Tibial artery (tissue), 4 donors: ENCODE measurements at places on chromosomes 11 and 22.
A peak's percentile ranks its signal among the peaks of the same experiment; 100 is the strongest.

GRCh38 chr22:38733329-38733723, 22.5 kb downstream of the SUN2 start:
- DNase-seq = no peak

DNA sequence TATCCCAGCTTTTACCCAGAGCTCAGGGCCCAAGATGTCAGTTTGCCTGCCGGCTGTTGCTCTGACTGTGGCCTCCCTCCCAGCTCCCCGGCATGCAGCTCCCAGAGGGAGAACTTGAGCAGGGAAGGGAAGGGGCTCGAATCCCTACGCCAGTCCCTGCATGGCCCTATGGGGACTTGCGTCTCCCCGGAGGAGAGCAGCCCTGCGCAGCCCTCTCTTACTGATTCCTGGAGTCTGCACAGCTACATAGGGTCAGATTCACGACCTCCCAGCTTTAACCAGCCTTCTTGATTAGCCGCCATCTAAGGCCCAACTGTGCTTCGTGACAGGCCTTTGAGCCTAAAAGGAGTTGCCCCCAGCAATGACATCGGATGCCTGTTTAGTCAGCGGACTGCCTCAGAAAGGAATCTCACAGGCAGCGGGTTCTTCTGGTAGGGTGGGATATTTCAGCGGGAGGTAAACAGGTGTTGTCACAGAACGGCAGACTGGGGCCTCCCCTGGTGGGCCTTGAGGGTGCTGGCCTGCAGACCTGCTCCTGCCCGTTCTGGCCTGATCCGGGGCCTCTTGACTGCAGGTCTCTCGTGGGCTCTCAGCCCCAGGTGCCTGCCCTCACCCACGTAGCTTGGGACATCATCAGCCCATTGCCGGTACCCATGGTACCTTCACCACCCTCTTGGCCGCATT, 43.8 kb upstream of the KCNQ1OT1 start:
- no peak for DNase-seq

GRCh38 chr22:28029956-28030355, 110.9 kb upstream of the PITPNB start:
- no peak for DNase-seq

DNA sequence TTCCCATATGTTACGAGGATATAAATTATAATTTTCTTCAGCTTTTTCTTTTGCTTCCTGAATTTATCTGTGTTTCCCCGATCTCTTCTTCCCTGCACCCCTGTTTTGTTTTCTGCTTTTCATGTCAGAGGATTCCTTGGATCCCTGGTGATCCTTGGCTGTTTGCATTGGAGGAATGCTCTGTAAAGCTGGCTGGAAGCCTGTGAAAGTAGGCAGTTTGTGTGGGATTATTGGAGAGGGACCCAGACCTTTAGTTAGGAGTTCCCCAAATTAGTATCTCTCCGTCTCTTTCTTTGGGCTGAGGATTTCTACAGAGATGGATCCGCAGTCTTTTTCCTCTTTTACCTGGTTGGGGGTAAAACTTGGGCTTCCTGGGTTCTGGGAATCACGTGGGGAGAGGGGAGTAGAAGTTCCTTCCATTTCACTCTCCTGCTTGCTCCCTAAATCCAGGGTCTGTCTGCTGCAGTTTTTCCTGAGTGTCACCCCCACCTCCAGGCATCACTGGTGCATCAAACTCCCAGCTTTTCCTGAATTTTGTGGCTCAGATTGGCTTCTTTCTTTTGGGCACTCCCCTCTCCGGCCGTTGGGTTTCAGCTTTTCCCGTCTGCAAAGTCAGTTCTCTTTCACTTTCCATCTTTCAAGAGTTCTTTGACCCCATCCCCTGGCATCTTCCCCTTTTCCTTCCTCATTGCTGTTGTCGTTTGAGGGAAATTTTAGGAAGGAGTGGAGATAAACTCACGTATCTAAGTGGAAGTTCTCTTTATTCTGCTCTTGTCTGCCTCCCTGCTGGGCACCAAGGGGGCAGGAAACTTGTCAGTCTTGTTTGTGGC, 79.1 kb upstream of the ALX4 start:
- DNase-seq = no peak

GRCh38 chr11:110347660-110348059, 51.2 kb upstream of the RDX start:
- DNase-seq = no peak

GRCh38 chr11:27754035-27755017, 54.1 kb upstream of the BDNF start:
- no peak for DNase-seq

GRCh38 chr11:46615756-46616155, 1.3 kb downstream of the HARBI1 start:
- DNase-seq = no peak

- DNase-seq = no peak
Observed at GRCh38 chr22:49827853-49828598, at the start of gene BRD1. BRD1 (minus strand) TSS chr22:49827873; CDS start chr22:49824317, 3,556 bp downstream.

GRCh38 chr11:84889556-84889955, 737.6 kb downstream of the DLG2 start:
- no peak for DNase-seq

DNA sequence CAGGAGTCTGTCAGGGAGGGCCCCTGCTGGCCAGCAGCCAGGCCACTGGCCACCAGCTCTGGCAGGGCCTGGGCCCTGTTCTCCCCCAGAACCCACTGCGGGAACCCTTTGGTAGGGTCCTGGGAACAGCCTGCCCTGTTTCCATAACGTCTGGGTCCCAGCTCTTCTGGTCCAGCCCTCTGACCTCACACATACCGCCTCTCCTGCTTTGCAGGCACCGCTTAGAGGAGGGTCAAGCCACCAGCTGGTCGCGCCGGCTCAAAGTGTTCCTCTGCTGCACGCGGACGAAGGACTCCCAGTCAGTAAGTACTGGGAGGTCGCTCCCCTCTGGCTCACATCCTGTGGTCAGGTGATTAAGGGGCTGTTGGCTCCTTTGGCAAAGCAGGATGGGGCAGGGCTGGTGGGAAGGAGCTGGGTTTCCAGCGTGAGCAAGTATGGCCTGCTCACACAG, 26.6 kb upstream of the MYRF start:
- no peak for DNase-seq

DNA sequence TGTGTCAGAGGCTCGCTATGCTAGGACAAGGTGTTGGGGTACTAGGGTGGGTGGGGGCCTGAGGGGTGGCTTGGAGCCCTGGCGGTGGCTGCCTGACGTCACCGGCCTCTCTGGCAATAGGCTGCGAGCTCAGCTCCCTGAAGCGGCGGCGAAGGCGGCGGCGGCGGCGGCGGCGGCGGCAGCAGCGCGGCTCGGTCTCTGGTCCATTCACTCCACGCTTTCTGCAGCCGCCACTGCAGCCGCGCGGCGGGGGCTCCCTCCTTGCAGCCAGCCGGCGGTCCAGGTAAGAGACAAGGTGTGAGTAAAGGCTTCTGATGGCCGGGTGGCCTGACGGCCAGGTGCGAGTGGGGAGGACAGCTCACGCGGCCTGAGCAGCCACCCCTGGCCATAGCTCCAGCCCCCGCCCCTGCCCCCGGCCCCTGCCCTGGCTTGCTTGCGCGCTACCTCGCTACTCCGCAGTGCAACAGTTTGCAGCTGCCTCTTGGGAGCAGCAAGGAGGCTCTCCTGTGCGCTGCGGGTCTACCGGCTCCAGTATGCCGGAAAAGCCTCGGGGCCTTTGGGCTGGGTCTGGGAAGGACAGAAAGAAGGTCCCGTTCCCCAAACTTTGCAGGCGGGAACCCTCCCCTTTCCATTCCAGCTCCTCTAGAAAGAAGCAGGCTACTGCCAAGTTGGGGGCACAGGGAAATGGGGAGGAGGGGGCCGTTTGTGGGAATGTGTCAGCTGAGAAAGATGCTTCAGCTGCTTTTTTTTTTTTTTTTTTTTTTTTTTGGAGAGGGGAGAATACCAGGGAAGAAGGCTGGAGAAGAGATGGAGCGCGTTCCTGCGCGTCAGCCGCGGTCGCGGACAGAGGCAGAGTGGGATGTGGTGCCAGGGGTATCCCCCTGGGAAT, at the start of gene C11orf87:
Gene C11orf87, plus strand, starts transcription at position 210 of the 889 bp plus-strand sequence. CDS start 1,444 bp downstream, outside the sequence.
- no peak for DNase-seq

- DNase-seq = no peak
Observed at GRCh38 chr22:20183101-20183500, 32.2 kb upstream of the CCDC188 start.

- DNase-seq = no peak
Observed at GRCh38 chr11:106397787-106398501, 320.5 kb downstream of the AASDHPPT start.

DNA sequence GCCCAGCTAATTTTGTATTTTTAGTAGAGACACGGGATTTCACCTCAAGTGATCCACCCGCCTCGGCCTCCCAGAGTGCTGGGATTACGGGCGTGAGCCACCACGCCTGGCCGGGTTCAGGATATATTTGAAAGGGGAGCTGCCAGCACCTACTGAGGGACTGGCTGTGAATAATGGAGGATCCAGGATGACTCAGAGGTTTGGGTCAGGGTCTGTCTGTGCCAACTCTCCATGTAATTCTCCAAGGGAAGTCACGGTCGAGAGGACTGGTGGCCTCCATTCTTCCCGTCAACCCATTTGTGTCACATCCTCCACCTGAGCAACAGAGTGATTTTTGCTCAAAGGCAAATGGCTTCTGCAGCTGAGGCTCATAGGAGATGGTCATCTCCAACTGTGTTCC, 3.6 kb upstream of the ARRB1 start:
- no peak for DNase-seq

DNA sequence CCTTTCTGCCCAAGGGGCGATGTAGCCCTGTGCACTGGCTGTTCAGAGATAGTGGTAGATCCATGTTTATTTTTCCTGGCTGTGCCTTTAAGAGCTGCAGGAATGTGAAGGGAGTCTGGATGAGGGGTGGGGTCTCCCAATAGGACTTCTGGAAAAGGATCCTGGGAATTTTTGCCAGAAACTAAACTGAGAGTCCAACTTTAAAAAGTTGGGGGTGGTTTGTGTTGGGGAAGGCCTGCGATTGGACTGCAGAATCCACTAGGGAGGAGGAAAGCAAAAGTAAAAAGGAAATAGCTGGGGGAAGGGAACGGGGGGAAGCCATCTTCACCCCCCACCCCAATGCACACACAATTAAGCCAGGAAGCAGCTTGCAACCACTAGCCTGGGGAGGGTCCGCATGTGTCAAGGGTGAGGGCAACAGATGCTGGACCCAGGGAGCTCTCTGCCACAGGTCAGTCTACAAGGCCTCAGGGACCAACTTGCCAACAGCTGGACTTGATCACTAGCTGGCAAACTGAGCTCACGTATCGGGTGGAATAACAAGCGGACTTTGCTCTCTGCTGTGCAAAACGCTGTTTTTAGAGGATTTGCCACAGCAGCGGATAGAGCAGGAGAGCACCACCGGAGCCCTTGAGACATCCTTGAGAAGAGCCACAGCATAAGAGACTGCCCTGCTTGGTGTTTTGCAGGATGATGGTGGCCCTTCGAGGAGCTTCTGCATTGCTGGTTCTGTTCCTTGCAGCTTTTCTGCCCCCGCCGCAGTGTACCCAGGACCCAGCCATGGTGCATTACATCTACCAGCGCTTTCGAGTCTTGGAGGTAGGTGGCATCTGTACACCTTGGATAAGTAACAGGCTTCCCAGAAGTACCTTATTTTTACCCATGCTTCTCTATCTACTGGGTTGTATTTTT, at the start of gene OLFML1:
Gene OLFML1, plus strand, starts transcription at position 321 of the 912 bp plus-strand sequence. Its CDS starts 370 bp downstream, at position 691.
- no peak for DNase-seq

GRCh38 chr22:22810471-22810870, 77.1 kb upstream of the IGLL5 start:
- DNase-seq = peak; percentile 47

GRCh38 chr11:3905080-3905953, 49.9 kb downstream of the STIM1 start:
- DNase-seq = no peak

GRCh38 chr11:104883342-104883741, 14.9 kb downstream of the CASP12 start:
- no peak for DNase-seq

GRCh38 chr11:31967404-31968130, 123.3 kb upstream of the RCN1 start:
- no peak for DNase-seq

DNA sequence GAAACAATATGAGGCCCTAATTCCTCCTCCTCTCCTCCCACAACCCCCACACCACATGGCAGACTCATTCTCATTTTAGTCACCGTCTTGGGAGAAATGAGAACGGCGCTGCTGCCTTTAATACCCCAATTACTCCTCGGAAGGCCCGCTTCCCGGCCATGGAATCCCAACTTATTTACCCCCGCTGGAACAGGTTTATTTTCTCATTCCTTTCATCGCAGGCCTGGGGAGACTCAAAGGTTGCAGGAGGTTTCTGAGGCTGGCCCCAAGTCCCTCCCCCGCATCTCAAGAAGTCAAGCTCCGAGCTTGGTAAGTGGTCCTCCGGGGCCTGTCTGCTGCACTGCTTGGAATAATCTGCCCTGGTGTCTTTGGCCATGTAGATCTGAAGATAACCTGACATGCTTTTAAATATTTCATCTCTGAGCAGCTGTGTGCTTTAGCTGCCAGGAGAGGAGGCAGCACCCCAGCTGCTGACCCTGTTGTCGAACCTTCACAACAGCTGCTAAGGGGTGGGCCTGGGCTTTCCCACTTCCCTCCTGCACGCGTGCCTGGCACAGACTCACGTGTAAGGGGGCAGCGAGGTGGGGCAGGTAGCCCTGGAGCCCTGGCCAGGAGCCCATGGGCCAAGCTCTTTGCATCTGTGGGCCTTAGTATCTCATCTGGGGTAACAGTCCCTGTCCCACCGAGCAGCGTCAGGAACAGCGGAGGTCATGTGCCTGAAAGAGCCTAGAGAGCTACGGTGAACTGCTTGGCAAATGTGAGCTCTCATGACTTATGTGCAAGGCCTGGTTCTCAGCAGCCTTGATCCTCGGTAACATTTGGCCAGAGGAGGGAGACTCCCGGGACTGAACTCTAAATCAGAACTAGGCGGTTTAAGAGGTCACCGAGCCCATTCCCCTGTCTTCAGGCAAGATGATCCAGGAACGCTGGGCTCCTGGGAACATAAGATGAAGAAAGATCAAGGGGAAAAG, 164.6 kb downstream of the ST3GAL4 start:
- no peak for DNase-seq

DNA sequence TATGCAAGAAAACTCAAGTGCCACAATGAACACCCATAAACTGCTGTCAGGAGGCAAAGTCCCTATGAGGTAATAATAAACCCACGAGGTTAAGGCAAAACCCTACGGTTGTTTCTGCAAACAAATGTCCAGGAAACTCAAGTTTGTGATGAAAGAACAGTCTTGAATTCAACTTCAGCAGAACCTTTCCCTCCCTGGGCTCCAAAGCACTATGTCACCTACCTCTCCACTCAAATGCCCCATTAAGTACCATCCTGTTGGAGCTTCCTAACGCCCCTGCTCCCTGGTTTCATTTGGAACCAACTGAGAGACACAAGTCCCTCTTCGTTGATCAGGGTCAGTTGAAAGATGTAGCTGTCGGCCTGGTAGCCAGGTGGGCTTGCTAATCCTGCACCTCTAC, 2.6 kb upstream of the C11orf91 start:
- DNase-seq = no peak
